Urinary bladder (tissue), 4 donors: ENCODE measurements at places on chromosomes 11 and 22. TPM values are rescaled to one million over a fixed set of nuclear protein-coding genes. Genes with fewer than 3 reads are reported as not detected.

MS4A6A gene
- polyA plus RNA-seq: 87.3 TPM

- no peak for DNase-seq
Observed at GRCh38 chr22:44449683-44450425, 48.2 kb downstream of the RTL6 start.

VWCE gene
- 0.67 TPM for polyA plus RNA-seq

ISX gene
- not detected for polyA plus RNA-seq

GRCh38 chr11:12842933-12843636, 166.0 kb upstream of the RASSF10 start:
- DNase-seq: peak; percentile 86

DNA sequence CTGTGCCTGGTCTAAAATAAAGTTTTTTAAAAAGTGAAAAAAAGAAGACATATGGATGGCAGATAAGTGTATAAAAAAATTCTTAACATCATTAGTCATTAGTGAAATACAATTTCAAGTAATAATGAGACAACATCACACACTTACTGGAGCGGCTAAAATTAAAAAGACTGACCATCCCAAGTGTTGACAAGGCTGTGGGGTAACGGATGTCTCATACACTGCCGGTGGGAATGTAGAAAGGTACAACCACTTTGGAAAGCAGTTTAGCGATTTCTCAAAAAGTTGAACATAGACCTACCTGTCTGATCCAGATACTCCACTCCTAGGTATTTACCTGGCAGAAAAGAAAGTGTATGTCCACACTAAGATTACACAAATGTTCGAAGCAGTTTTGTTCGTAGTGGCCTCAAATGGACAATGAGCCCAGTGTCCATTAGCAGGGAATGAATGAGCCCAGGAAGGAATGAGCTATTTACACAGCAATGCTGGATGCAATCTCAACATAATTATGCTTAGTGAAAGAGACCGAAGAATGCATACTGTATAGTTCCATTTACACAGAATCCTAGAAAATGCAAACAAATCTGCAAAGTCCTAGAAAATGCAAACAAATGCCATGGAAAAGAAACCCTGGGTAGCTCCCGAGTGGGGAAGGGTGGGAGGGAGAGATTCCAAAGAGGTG, 6.7 kb upstream of the MUC2 start:
- DNase-seq: no peak

DNA sequence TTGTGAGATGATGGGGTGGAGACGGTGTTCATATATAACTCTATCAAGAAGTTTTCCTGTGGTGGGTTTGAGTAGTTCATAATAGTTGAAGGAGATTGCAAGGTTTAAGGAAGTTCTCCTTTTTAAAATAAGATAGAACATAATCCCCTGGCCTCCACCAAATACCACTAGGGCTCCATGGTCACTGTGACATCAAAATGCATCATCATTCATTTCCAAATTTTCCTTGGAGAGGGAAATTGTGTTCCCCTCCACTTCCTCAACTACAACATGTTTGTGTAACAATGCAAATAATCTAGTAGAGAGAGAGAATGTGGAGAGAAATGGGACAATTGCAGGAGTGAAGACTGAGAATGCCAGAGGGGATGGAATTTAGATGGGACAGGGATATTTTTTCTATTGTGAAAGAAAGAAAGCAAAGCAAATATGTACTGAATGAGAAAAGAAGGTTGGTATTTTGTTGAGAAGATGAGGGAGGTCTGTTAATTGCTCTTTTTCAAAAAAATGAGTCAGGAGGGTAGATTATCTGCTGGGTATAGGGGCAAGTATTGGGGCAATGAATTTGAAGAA, 33.4 kb upstream of the ZBED5 start:
- DNase-seq: no peak

- DNase-seq: no peak
Observed at GRCh38 chr11:92972248-92972647, 2.8 kb downstream of the MTNR1B start.

RASL10A gene
- 2.0 TPM for polyA plus RNA-seq

TMEM191C gene
- polyA plus RNA-seq: 0.80 TPM

- no peak for DNase-seq
Observed at GRCh38 chr11:123653483-123653826, 969 bp downstream of the SCN3B start.

DNA sequence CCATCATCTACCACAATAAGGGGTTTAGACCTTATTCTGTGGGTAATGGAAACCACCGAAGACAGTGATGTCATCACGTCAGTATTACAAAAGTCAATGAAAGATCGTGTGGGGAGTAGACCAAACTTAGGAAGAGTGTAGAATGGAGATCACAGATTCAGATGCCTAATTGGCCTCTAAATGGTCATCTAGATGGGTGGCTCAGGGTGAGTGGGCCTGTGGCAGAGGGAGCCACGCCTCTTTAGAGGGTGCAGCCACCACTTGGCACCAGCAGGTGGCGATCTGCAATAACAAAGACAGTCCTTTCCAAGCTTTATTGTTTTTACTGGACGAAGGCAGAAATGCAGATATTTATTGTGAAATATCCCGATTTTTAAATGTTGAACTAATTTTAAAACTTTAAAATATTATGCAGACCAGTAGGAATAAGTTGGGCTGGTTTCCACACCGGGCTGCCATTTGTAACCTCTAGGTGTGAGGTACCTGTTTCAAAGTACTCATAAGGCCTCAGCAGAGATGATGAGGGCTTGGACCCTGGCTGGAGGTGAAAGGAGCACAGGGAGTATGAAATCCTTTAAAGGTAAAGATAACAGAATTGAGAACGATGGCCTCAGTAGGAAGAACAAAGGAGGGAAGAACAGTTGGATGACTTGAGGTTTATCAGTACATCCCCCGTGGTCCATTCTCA, 222.0 kb downstream of the DBX1 start:
- no peak for DNase-seq

TMA7B gene
- not detected for polyA plus RNA-seq

DNA sequence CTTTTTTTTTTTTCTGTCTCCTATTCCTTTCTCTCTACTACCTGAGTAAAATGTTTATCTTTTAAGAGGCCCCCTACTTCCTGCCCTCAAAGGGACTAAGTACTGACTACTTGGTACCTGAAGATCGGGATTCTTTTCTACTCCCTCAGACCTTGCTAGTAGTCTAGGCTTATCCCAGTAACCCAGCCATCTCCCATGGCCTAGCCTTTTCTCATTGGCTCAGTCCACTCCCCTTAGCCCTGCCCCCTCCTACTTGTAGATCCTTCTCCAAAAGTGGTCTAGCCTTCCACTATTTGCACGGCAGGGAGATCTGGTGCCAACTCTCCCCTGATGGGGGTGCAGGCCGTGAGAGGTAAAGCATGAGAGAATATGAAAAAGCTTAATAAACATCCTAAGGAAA, 133.7 kb downstream of the RCN1 start:
- no peak for DNase-seq

NLRP6 gene
- 0.67 TPM for polyA plus RNA-seq

- DNase-seq: no peak
Observed at GRCh38 chr11:72573072-72573854, 101.0 kb downstream of the PDE2A start.

TMPRSS6 gene
- polyA plus RNA-seq: 0.04 TPM

C22orf31 gene
- not detected for polyA plus RNA-seq

DNA sequence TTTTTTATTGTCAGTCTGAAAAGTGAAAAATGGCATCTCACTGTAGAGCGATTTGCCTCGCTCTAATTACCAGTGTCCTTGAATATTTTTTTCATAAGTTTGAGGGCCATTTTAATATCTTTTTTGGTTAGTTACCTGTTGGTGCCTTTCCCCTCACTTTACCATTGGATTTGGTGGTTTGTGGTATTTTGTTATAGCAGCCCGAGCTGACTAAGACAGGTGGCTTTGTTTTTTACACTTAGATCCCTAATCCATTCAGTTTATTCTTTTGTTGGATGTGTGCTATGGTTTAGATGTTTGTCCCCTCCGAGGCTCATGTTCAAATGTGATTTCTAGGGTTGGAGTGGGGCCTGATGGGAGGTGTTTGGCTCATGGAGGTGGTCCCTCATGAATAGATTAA, 6.5 kb upstream of the CAPN5 start:
- no peak for DNase-seq

DNA sequence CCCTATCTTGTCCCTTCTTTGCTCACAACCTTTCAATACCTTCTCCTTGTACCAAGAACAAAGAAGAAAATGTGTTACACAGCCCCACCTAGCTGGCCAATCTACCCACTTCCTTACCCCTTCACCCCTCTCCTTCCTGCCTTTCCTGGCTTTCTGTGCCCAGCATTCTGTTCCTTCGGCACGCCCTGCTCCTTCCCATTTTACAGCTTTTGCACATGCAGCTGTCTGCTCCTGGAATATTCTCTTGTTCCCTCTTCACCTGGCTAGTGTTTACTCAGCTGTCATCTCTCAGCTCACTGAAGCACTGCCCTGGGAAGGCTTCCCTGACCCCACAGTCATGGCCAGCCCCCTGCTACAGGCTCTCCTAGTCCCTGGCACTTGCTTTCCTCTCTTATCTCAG, 30.7 kb downstream of the SERPINH1 start:
- no peak for DNase-seq

CENPM gene
- 1.1 TPM for polyA plus RNA-seq

DNA sequence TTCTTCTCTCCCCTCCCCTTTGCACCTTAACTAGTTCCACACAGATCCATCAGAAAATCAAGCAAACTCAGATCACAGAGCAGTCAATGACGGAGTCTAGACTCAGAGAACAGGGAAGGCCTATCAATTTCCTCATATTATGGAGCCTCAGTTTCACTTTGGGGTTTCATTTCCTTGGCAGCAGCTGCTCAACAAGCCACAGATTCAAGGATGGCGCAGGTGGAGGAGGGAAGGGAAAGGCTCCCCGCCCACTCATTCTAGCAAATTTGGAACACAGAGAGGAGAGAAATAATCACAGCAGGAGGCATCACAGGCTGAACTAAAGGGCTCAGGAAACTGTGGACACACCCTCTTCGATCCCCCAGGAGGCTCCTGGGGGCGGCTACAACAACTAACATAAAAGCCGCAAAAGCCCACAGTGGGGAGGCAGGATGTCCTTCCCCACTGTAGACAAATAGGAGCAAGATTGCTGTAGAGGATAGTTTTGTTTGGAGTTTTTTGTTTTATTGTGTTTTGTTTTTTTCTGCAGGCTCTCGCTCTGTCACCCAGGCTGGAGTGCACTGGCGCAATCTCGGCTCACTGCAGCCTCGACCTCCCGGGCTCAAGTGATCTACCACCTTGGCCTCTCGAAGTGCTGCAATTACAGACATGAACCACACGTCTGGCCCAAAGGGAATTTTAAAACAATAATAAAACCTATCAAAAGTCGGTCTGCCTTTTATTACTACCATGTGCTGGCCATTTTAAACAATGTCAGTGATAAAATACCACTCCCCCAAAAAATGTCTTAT, 3.4 kb downstream of the PLAAT3 start:
- DNase-seq: no peak

DNA sequence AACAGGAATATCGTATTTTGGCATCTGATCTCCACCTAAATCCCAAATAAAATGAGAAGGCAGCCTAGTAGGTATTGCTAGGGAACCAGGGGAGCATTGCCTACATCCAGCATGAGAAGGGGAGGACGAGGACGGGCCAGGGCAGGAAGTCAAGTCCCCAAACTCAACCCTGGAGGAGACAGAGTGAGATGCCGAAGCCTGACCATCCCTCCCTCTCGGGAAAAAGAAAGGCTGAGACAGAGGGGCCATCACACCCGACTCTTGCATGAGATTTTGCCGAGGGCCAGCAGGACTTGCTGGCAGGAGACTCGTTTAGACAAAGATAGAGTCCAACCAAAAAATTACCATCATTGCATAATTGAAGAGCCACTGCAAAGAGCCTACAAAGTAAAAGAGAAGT, 50.2 kb upstream of the SPATA19 start:
- DNase-seq: no peak

DNA sequence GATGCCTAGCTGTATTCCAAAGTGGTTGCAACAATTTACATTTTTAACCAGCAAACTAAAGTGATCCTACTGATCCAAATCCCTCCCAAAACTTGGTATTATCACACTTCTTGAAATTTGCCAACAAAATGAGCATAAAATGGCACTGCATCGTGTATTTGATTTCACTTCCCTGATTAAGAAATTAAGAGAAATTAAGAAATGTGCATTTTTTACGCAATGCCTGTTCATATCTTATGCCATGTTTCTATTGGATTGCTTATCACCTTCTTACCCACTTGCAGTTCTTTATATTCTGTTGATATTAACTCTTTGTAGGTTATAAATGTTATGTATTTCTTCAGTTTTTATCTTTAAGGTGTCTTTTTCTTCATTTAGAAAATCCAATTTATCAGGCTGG, 80.6 kb downstream of the DENND5A start:
- no peak for DNase-seq

- no peak for DNase-seq
Observed at GRCh38 chr11:3055891-3056290, 1.3 kb downstream of the CARS1 start.

- DNase-seq: no peak
Observed at GRCh38 chr22:28369854-28370253, 309.8 kb downstream of the TTC28 start.

FAM181B gene
- polyA plus RNA-seq: 1.7 TPM

CRYAB gene
- polyA plus RNA-seq: 231 TPM

SHISA8 gene
- not detected for polyA plus RNA-seq

GRCh38 chr22:33598821-33599220, 321.5 kb downstream of the LARGE1 start:
- no peak for DNase-seq

OR8A1 gene
- not detected for polyA plus RNA-seq

- DNase-seq: no peak
Observed at GRCh38 chr11:34261820-34262219, 96.0 kb downstream of the ABTB2 start.

- DNase-seq: no peak
Observed at GRCh38 chr11:130937051-130937450, 20.8 kb upstream of the SNX19 start.

GRCh38 chr11:72605973-72606747, 68.1 kb downstream of the PDE2A start:
- no peak for DNase-seq

- DNase-seq: no peak
Observed at GRCh38 chr22:32103658-32104315, 55.3 kb downstream of the C22orf42 start.

OR52E6 gene
- not detected for polyA plus RNA-seq

SMC1B gene
- not detected for polyA plus RNA-seq

ZFP91 gene
- polyA plus RNA-seq: 37.9 TPM

PDGFB gene
- polyA plus RNA-seq: 12.3 TPM

ROBO4 gene
- 13.5 TPM for polyA plus RNA-seq

BAIAP2L2 gene
- 0.42 TPM for polyA plus RNA-seq

HBB gene
- 10.1 TPM for polyA plus RNA-seq

LYVE1 gene
- polyA plus RNA-seq: 99.9 TPM

C22orf42 gene
- polyA plus RNA-seq: not detected

- no peak for DNase-seq
Observed at GRCh38 chr11:10900681-10901415, 43.0 kb upstream of the ZBED5 start.

- no peak for DNase-seq
Observed at GRCh38 chr22:26452236-26453016, 23.4 kb downstream of the ASPHD2 start.

GRCh38 chr11:129612447-129612961, 203.1 kb upstream of the TMEM45B start:
- DNase-seq: no peak

POTEH gene
- polyA plus RNA-seq: not detected

MPZL2 gene
- 44.2 TPM for polyA plus RNA-seq

GP1BB gene
- polyA plus RNA-seq: 2.2 TPM

GRCh38 chr22:22460060-22460459, 48.5 kb downstream of the ZNF280B start:
- no peak for DNase-seq

- no peak for DNase-seq
Observed at GRCh38 chr11:115819014-115819413, 314.8 kb upstream of the CADM1 start.

GRCh38 chr11:72354356-72355115, 79.8 kb downstream of the CLPB start:
- no peak for DNase-seq

- no peak for DNase-seq
Observed at GRCh38 chr22:24504540-24504939, 9.4 kb downstream of the UPB1 start.
